Hematopoietic multipotent progenitor cell treated with erythropoietin and hydrocortisone succinate and interleukin-3 and kit ligand, for 15 days (in vitro differentiated cells): ENCODE measurements at places on chromosomes 12 and 14.

GRCh38 chr12:95413576-95413975 is 60.4 kb upstream of the METAP2 start:
- no peak for DNase-seq

- DNase-seq = no peak
Measured at GRCh38 chr14:61516118-61516743, 179.1 kb upstream of the HIF1A start.

DNA sequence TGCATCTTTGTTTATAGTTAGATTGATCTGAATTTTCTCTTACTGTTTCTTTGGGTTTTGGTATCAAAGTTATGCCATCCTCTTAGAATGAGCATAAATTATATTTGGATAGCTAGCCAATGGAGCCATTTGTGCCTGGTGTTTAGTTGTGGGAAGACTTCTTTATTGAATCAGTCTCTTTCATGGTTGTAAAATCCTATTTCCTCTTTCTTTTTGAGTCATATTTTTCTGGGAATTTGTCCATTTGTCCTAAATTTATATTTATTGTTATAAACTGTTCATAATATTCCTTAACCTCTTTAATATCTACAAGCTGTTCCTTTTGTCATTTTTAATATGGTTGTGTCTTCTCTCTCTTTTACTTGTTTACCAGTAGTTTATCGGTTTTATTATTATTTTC is 462.5 kb downstream of the AEBP2 start:
- no peak for DNase-seq

DNA sequence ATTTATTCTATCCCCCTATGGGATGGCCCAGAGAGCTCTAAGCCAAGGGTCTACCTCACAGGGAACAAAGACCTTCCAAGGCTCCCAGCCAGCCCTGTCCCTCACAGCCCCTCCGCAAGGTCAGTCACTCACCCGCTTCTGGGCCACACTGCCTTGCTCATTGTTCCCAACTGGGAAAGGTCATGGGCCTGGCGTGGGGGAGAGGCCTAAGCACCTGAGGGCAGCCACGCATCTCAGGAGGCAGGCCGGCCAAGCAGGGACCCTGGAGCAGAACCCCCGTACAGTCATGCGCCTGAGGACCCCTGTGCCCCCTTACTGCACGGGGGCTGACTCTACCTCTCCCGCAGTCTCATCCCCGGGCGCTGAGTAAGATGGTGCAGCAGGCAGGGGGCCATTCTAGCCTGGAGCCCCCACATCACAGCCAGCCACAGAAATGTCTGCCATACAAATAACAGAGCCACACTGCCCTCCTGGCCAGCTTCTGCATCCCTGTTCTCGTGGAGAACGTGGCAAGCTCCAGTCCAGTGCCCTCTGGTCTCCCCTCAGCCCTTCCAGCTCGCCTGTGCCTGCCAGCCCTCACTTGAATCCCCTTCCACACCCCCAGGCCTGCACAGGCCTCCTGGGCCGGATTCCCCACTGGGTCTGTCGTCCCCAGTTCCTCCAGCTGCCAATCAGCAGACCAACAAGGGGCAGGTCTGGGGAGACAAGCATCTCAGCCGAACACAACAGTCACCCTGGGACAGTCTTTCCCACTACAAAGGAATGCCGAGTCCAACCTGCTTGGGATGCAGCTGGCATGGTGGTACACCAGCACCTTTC is 16.3 kb downstream of the CCDC85C start:
- no peak for DNase-seq

GRCh38 chr12:64323476-64324225 is 66.9 kb downstream of the C12orf56 start:
- no peak for DNase-seq

DNA sequence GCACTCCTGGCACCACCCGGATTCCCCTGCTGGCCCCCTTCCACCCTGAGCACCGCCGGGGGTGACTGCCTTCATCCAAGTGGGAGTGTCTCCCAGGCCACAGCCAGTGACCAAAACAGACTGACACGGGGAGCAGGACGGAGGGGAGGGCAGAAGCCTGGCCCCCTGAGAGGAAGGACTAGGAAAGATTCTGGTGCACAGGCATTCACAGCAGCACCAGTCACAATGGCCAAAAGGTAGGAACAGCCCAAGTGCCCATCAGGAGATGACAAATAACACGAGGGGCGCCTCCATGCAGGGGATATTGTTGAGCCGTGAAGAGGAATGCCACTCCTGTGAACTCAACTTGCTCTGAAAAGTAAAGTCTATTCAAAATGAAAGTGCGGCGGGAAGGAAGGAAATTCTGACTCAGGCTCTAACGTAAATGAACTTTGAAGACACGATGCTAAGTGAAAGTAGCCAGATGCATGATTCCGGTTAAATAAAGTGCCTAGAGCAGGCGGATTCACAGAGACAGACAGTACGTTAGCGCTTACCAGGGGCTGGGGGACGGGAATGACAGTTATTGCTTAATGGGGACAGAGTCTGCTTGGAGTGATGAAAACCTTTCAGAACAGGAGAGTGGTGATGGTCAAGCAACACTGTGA is 146.1 kb upstream of the NCOR2 start:
- DNase-seq = no peak

GRCh38 chr12:50573271-50573670 is 68.5 kb downstream of the DIP2B start:
- DNase-seq = no peak

GRCh38 chr12:103308396-103308795 is 187.4 kb downstream of the C12orf42 start:
- no peak for DNase-seq

DNA sequence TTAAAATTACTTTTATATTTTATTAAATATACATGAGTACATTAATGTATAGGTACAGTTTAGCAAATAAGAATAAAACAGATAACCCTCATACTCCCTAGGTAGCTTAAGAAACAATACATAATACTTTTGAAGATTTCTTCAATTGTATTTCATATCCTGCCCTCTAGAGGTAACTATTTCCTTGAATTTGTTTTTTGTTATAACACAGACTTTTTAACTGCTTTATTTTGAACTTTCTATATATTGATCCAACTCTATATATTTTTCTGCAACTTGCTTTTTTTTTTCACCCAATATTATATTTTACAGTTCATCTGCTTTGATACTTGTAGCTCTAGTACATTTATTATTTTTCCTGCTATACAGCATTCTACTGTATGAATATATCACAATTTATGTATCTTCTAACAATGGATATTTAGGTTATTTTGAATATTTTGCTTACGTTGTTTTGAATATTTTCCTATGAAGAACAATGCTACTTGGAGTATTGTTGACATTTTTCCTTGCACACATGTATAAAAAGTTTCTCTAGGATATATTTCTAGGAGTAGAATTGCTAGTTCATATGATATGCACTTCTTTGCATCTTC is 72.8 kb upstream of the ABCD2 start:
- no peak for DNase-seq

GRCh38 chr12:53975479-53976152 is 862 bp upstream of the HOTAIR start:
- DNase-seq = no peak

DNA sequence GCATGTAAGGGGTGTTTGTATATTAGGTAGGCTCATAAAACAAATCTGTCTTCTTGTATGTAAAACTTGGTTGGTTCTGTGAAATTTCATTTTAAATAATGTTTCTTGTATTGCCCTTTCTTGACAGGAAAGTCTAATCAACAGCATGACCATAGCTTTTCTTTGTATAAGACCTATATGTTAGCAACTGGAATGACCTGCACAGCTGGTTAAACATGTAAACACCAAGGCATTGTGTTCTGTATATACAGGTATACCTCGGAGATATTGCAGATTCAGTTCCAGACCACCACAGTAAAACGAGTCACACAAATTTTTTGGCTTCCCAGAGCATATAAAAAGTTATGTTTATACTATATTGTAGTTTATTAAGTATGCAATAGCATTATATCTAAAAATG is 183.6 kb downstream of the ERC1 start:
- no peak for DNase-seq

DNA sequence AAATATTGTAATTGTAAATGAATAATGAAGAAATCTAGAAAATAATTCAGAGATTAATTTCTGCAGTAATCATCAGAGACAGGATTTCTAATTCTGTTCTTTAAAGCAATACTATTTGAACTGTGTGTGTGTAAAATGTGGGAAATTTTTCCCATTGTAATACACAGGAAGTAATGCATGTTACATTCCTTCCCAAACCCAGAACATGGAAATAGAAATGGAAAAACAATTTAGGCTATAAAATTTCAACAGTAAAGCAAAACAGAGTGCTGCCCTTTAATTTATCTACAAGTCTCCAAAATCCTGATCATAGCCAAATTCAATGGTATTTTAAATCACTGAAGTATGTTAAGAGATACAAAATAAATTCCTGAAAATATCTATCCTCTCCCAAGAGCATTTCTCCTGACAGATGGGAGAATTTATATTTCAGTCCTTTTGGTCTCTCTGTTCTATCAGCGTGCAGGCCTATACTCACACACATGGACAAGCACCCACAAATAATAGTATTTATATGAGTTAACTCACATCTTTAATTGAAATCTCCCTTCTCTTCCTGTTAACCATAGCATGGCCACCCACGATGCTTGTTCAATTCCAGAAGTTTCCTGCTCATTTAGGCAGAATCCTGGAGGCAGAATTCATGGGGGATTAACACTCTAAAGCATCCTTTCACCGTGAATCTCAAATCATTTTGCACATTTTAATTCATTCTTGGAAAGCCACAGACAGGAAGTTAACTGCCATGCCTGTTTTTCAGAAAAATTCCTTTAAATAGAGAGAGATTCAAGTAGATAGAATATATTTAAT is 1465.4 kb upstream of the FLRT2 start:
- no peak for DNase-seq

DNA sequence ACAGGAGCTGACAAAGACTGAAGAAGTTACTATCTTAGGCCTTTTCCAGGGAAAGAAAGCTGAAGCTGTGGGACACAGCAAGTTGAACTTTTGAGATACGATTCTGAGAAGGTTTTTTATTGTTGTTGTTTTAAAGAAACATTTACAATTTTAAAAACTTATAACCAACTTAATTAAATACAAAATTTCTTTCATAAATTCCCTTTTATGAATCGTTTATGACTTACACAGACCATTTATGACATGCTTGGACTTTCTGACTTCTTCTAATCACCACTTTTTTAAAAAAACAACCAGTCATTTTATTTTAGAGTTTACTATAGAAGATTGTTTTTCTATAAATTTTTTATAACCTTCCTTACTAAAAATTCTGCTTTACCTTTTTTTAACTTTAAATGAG is 68.7 kb downstream of the DHRS2 start:
- DNase-seq = no peak

DNA sequence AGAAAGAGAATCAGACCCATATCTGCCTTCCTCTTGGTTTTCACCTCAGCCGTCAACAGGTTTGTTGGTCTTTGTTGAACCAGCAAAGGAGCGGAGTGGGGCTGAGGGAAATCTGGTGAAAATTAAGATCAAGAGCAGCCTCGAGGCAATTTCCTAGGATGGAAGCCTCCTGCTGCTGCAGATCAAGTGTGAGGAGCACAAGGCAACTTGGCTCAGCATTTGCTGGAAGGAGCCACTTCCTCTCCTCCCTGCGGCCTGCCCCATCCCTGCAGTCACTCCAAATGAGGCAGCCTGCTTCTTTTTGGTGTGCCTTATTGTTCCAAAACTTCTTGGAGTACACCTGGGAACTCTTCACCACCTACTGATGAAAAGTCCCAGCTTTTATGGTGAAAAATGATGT is 4.9 kb downstream of the TC2N start:
- DNase-seq = no peak

DNA sequence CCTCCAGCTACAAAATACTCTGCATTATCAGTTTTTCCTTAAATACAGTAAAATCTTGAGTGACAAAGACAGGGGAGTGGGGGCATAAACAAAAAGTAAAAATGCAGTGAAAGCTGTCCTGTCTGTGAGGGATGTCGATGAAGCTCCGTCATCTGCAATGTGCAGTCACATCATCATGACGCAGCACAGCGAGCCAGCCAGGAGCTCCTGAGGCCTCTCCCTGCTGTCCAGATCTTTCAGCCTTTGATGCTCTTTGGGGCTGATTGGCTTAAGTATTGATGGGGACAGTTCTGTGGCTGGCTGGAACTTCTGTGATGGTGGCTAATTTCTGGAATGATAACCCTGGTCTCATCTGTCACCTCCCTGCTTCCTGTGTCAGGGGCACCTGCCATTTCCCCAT is 54.6 kb upstream of the TRAF3 start:
- no peak for DNase-seq

DNA sequence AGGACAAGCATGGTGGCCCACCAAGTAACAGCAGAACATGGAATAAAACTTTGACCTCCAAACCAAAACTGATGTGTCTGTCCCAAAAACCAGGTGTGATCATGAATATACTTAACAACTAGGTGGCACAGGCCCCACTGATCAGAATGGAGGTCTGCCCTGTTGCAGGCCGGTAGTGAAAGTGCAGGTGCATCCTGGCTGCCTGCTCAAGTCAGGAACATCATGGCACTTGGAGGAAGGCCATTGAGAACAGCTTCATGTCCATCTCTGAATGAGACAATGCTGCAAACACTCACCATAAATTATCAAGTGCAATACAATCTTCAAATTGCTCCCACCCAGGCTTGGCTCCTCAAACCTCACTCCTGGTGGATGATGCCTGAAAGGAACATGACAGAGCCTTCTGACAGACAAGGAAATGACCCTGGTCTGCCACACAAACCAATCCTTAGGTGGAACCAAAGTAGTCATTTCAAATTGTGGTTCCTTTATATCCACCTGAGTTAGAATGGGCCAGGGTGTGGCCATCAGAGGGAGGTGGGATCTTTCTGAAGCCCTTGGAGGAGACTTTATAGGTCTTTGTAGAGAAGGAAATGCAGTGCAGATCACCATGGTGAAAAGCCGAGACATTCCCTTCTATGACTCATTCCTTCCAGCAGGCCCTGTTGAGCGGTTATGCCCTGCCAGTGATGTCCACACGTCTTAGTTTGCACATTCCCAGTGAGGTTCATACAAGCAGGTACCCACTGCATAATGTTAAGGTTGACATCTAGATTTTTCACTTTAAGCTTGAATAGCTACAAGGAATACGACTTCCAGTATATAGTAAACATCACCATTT is 36.0 kb downstream of the EGLN3 start:
- no peak for DNase-seq

DNA sequence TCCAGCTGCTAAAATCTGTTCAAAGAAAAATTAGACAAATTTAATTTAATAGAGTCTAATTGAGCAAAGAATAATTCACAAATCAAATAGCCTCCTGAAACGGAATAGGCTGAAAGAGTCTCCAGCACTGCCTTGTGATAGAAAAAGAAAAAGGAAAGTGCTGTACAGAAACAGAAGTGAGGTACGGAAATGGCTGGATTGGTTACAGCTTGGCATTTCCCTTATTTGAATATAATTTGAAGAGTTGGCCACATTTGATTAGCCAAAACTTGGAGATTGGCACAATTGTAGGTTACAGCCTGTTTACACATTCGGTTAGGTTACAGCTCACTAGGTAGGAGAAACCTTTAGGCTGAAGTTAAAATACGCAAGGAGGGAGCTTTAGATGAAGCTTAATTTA is 24.8 kb upstream of the PCED1B start:
- no peak for DNase-seq
